Activated CD4-positive, alpha-beta T cell treated with anti-CD3 and anti-CD28 coated beads, Interleukin-2, amount 10 ng/mL, durations not matched to agents 7 days and 5 days (primary cell): ENCODE measurements at places on chromosomes 2 and 18.

DNA sequence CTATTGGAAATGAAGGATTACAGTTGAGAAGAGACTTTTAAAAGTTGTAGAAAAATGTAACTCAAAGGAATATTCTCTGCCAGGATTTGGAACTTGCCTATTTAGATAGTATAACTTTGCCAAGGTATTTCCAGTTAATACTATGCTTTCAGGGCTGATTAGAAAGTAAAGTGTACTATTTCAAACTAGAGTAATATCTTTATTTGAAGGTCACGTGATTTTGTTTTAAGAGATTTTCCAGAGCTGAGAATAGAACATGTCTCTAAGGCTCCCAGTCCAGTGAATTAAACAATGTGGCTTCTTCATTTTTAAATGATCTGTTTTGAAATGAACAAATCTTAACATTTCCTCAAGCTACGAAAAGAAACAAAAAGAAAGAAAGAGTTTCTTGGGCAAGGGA is 53.9 kb downstream of the CCDC148 start:
- no peak for DNase-seq

DNA sequence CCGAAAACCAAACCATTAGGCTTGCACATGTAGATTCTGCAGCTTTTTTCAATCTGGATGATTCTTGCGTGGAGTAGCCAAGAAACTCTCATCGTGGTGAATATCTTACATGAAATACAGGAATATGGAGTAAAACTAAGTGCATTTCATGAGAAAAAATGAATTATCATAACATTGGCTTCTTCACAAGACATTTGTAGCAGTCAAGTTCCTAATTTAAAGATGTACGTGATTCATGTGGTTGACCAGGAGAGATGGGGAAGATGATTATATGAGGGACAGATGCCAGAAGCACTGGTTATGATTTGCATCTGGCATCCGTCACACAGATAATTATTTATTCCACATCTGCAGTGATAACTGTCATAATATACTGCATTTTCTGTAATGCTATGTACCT is 90.4 kb downstream of the ANTXR1 start:
- no peak for DNase-seq

DNA sequence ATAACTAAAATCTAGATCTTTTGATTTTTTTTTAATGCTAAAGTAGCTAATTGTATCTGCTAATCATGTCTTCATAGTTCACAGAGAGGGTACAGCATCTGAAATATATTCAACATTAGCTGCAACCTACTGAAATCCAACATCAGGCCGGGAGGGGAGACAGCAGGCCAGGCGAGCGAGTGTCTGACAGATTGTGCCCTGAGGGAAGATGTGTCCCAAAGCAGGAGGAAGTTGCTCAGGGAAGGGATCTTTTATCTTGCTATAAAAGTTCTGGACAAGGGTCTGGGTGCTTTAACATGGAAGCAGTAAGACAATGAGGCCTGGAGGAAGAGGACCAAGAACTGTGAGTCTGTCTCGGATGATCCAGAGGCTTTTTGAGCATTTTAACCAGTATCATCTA is 274.1 kb downstream of the AFF3 start:
- DNase-seq, result no peak

DNA sequence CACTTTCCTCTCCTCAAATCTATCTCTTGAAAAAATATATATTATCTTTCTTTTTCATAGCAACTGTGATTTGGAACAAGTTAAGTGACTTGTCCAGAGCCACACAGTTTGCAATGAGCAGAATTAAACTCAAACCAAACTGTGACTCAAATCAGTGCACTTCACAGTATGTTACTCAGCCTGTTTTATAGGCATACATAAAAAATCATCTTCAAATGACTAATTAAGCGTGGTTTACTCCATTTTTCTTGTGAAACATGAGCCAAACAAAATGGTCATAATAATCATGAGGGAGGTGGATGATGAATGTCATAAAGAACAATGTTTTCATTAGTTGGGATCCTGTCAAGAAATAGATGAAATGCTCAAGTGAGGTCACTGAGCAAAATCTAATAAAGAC is 6.1 kb upstream of the CCDC178 start:
- no peak for DNase-seq

- no peak for DNase-seq
These were observed 2.8 kb upstream of the RMP24 start for GRCh38 chr18:35969676-35970075.

DNA sequence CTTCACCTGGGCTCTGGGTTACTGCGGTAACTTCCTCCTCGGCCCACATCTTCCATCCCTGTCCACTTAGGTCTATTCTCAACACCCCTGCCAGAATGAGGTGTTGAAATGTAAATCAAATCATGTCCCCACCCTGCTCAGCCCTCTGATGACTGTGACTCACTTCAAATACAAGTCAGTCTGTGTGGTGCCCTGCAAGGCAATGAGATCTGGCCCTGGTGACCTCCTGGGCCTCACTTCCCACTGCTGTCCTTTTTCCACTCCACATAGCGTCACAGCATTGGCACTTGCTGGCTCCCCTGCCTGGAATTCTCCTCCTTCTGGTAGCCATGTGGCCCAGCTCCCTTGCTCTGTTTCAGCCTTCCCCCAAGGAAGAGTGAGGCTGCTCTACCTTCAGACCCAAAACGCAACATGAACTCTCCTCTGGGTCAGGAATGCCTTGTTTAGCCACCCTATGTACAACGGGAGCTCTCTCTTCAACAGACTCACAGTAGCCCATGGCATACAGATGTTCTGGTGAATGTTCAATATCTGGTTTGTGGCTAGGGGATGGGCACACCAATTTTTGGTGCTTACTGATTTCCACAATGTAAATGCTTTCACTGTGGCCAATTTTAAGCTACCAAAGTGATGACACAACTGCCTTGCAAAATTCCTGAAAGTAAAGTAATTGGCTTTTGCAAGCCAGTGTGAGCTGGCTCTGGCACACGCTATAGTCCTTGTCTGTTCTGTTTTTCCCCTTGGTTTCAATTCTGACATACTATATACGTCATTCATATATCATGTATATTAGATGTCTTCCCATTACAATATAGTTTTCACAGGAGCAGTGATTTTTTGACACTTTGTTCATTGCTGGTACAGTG is 550.3 kb upstream of the HS6ST1 start:
- no peak for DNase-seq

DNA sequence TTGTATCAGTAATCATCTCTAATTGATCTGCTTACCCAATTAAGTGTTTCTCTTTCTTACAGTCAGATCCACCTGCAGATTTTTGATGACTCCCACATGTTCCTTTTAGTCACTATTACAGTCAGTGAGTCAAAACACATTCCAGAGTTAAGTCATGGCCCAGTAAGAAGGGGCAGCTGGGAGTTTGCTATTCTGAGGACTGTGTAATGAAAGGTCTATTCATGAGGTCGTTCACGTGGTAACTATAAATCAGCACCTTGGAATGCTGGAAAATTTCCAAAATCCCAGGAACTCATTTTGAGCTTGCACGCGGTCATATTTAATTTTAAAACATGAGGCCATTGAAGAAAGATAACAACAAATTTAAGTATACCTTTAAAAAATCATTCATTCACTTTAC is 252.5 kb downstream of the XIRP2 start:
- DNase-seq, result no peak

- DNase-seq, result no peak
These were observed 11.8 kb downstream of the CNOT11 start for GRCh38 chr2:101264360-101264939.

GRCh38 chr2:8954990-8955389 is 48.5 kb downstream of the MBOAT2 start:
- no peak for DNase-seq

DNA sequence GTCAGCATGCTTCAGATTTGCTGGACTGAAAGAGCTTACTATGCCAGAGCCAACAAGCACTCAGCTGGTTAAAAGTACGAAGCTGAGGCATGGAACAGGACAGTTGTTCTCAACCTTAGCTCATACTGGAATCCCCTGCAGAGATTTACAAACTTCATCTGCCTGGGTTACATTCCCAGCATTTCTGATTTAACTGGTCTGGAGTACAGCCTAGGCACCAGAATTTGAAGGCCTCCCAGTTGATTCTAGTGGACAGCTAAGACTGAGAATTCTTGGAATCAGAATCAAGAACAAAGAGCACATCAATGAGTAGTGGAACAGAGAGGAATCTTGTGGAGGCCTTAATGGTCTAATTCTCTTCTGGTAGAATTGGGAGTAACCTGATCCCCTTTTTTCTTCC is 298.2 kb upstream of the NXPH2 start:
- no peak for DNase-seq

DNA sequence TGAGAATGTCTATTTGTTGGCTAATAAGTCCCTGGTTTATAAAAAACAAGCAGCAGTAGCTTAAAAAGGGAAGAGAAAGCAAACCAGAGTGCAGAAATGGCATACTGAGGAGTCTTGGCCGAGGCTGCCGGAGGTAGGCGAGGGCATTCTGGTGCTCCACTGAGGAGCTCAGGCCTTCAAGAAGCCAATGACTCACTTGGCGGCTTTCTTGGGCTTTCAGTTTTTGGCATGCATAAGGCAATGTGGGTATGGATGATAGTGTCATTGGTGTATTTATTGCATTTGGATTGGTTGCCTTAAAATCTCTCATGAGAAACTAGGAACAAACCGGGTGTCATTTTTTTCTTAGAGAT is 119.6 kb upstream of the ARL5A start:
- DNase-seq, result no peak
